ENCODE measurements at places on chromosomes 16 and 17.
A peak's percentile ranks its signal among the peaks of the same experiment; 100 is the strongest.

DNA sequence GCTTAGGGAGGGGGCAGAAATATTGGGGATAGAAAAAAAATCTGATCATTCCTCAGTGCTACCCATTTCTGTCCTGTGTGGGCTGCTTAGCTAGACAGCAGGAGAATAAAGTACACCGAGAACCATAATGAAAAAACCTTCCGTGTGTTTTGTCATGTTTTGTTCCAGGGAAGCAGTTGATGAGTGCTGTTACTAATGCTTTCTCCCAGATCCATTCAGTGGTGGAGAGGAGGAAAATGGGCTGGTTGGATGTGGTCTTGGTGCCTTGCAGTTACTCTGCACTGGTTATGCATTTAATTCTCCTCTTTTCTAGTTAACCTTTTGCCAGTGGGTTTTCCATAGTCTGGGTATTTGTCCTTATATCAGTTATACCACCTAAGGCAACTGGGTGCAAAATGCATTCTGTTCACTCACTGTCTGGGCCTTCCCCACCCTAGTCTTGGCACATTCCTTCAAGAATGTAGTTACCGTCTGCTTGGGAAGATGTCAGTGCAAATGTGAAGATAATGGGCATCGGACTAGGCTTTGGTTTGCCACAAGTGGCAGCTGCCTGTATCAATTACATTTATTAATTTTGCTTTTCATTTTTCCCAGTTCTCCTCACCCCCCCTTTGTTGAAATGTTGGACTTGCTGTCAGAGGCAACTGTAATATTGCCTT lies 9.3 kb upstream of the TBKBP1 start:
- DNase-seq: no peak

- no peak for DNase-seq
Measured at GRCh38 chr17:8409966-8410882, 12.6 kb upstream of the RNF222 start.

GRCh38 chr16:2081201-2082084 lies 33.7 kb downstream of the TSC2 start:
- no peak for DNase-seq

GRCh38 chr16:55628306-55628968 lies 27.4 kb upstream of the SLC6A2 start:
- DNase-seq: no peak

GRCh38 chr16:51510416-51510815 lies 359.3 kb upstream of the SALL1 start:
- no peak for DNase-seq

DNA sequence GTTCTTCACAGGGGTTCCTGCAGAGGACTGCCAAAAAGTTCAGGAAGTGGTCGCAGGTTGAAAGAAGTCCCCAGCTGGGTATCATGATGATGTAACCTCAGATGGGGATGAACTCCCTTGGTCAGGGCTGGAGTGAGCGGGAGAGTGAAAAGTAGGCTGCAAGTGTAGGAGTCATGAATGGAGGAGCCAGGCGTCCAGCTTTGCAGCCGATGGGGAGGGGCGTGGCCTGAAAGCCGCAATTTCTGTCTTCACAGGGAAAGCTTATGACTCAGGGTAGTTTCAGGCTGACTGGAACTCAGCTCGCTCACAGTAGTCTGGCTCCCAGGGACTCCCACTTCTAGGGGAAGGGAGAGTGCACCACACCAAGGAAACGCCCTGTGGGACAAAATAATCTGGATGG lies 70.0 kb upstream of the HS3ST3A1 start:
- no peak for DNase-seq

DNA sequence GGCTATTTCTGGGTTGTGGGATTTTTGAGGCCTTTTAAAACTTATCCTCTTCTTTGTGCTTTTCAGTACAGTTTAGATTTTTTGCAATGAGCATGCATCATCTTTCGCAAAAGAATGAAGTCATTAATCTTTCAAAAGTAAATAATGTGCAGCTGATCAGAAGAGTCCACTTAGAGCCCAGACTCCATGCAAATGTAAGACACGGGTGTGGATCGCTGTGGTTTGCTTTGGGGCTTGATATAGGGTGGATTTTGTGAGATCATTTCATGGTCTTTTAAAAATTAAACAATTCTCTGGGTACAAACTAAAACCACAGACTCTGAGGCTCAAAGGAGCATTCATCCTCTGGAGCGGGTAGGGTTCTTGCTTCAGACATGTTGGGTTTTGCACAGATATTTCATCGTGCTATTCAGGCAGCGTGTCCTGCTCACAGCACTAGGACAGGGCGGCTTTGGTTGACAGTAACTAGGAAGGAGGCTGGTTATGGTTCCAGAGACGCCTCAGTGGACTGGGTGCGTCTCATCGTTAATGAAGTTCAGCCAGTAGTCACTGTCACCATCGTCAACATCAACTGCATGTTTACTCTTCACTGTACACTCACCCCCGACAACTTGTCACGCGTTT lies 129.4 kb upstream of the PLCG2 start:
- DNase-seq: no peak

- peak; percentile 9 for DNase-seq
Measured at GRCh38 chr16:73956587-73957494, 339.8 kb upstream of the PSMD7 start.

- peak; percentile 87 for DNase-seq
Measured at GRCh38 chr17:7477392-7478275, 1.8 kb downstream of the ZBTB4 start.

- no peak for DNase-seq
Measured at GRCh38 chr17:28959471-28959871, 8.2 kb upstream of the PHF12 start.

- no peak for DNase-seq
Measured at GRCh38 chr16:47477679-47478078, 16.5 kb downstream of the PHKB start.

GRCh38 chr17:40025991-40026815 lies 11.0 kb downstream of the CSF3 start:
- no peak for DNase-seq

GRCh38 chr17:47633996-47634395 lies 15.7 kb upstream of the KPNB1 start:
- no peak for DNase-seq

DNA sequence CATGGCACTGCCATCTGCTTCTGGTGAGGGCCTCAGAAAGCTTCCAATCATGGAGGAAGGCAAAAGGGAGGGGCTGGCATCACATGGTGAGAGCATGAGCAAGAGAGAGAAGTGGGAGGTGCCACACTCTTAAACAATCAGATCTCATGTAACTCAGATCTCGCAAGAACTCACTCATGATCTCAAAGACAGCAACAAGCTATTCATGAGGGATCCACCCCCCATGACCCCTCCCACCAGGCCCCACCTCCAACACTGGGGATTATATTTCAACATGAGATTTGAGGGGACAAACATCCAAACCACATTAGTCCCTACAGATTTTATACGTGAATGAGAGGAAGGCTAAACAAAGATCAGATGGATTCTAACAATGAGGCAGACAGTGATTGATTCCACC lies 8.9 kb upstream of the TMEM132E start:
- DNase-seq: no peak

GRCh38 chr16:6633456-6633855 lies 699.2 kb upstream of the RBFOX1 start:
- no peak for DNase-seq

GRCh38 chr16:84340325-84341040 lies 27.9 kb upstream of the ATP2C2 start:
- DNase-seq: no peak

DNA sequence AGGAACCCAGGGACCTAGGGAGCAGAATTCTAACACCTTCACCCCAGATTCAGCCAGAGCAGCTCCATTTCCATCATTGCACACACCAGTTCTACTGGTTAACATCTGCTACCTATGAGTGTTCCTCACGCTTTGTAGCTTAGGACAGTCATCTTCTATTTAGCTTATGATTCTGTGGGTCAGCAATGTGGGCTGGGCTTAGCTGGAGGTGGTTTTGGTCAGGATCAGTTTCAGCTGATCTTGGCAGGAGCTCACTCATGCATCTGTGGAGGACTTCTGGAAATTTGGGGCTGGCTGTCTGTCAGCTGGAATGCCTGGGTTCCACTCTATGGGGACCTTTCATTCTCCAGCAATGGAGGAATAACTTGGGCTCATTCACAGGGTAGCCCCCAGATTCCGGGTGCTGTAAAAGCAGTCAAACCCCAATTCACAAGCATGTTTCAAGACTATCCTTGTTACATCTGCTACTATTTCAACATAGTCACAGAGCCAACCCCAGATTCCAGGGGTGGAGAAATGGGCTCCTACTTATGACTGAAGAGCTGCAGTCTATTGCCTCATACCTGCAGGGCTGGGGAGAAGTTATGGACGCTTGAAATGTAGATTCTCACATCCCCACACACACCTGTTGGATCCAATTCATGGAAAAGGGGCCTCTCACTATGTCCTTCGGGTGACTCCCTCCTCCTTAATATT lies 3.4 kb upstream of the HP start:
- no peak for DNase-seq

GRCh38 chr17:48241131-48241591 lies 133.6 kb downstream of the SNX11 start:
- peak; percentile 34 for DNase-seq

- DNase-seq: no peak
Measured at GRCh38 chr16:24497440-24497839, 41.9 kb upstream of the RBBP6 start.

DNA sequence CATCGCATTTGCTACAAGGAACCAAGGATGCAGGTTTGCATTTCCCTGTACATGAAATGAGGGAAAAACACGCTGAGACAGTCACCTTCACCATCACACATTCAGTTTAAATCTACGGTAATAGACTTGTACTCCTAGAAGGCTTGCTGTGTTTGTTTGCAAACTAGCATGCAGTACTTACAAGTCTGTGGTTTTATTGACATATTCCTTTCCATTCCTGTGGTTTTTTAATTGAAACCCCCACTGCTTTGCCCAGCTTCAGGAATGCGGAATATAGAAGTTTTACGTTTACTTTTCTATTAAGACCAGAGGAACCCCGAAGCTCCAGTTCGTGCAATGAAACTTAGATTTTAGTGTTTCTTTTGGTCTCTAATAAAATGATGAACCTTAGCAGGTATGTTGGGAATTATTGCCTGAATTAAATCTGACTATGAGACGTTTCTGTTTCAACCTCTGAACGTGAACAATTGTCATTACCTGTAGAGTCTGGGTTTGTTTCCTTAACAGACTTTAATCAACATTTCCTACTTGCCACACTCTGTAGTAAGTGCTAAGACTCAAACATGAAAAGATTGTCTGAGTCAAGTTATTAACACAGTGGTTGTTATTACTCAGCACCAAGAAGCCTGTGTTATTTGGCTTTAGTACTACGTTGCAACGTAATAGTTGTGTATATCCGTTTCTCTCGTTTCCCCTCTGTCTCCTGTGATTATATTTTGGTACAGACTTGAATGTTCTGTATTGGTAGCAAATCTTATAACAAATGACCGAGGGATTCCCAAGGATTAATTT lies 793.3 kb upstream of the GOT2 start:
- DNase-seq: peak; percentile 91

GRCh38 chr17:60421273-60422161 lies 772 bp upstream of the CHCT1 start:
- DNase-seq: no peak

DNA sequence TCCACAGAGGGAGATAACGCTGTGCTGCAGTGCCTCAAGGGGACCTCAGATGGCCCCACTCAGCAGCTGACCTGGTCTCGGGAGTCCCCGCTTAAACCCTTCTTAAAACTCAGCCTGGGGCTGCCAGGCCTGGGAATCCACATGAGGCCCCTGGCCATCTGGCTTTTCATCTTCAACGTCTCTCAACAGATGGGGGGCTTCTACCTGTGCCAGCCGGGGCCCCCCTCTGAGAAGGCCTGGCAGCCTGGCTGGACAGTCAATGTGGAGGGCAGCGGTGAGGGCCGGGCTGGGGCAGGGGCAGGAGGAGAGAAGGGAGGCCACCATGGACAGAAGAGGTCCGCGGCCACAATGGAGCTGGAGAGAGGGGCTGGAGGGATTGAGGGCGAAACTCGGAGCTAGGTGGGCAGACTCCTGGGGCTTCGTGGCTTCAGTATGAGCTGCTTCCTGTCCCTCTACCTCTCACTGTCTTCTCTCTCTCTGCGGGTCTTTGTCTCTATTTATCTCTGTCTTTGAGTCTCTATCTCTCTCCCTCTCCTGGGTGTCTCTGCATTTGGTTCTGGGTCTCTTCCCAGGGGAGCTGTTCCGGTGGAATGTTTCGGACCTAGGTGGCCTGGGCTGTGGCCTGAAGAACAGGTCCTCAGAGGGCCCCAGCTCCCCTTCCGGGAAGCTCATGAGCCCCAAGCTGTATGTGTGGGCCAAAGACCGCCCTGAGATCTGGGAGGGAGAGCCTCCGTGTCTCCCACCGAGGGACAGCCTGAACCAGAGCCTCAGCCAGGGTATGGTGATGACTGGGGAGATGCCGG lies 769 bp downstream of the CD19 start:
- DNase-seq: no peak

DNA sequence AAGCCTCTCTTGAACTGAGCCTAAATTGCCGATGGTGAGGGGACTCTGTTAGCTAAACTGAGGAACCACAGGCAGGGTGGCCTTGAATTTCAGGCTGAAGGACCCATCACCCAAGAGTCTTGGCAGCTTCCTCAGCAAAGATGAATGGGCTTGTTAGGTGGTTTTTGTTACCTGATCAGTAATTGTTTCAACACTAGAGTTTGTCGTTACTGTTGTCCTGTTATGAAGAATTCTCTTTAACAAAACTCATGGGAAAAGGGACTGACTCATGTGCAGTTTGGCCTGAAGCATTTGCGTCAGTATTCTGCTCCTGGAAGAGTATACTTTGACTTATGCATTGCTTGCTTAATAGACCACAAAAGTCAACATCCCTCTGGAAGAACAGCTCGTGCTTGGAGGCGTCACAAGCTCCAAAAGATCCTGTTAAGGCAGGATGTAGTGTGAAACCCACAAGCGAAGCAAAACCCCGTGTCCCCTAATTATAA lies 206.0 kb downstream of the IRX3 start:
- peak; percentile 78 for DNase-seq

DNA sequence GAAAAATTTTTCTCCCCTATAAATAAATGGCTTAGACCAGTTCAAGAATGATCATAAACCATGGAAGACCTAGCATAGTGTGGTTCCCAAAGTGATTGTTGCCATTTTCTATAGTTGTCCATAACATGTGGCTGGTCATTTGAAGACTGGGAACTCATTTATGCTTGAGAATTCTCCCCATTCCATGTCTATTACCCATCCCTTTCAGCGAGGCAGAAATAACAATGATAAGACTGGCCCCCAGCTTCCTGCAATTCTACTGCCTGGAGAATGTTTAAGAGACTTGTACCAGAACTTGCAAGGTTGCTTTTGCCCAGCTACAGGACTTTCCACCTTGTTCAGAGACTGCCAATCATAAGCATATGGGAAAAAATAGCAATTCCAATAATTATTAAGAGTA lies 146.5 kb upstream of the CDH11 start:
- DNase-seq: no peak

- no peak for DNase-seq
Measured at GRCh38 chr17:29559640-29560039, 7.2 kb downstream of the ABHD15 start.

DNA sequence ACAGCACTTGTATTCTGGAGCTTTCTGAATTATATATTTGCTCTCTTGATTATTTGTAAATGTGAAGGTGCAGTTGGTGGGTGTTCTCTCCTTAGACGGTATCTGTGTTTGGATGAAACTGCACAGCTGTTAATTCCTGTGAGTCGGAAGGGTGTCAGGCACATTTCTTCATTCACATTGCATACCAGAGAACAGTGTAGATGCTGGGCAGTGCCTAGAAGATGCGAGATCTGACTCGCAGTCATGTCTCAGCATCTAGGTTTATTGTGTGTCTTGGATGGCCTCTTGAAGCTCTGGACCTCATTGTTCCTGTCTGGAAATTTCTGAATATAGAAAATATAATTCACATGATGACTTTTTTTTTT lies 61.2 kb downstream of the CLEC16A start:
- no peak for DNase-seq

- no peak for DNase-seq
Measured at GRCh38 chr17:44595216-44595775, 38.0 kb downstream of the FZD2 start.
